ENCODE measurements at places on chromosomes 1 and 21.
A peak's percentile ranks its signal among the peaks of the same experiment; 100 is the strongest.

- no peaks in the 10 kb centered on the region for H3K4me1 ChIP-seq
- H3K36me3 ChIP-seq: no peaks in the 10 kb centered on the region
- H3K27me3 ChIP-seq: no peaks in the 10 kb centered on the region
- no peak overlapping the region for H3K4me3 ChIP-seq
- DNase-seq: no peak
- no peak overlapping the region for H3K27ac ChIP-seq
Observed at GRCh38 chr1:201355471-201355870, 22.0 kb downstream of the TNNT2 start.

DNA sequence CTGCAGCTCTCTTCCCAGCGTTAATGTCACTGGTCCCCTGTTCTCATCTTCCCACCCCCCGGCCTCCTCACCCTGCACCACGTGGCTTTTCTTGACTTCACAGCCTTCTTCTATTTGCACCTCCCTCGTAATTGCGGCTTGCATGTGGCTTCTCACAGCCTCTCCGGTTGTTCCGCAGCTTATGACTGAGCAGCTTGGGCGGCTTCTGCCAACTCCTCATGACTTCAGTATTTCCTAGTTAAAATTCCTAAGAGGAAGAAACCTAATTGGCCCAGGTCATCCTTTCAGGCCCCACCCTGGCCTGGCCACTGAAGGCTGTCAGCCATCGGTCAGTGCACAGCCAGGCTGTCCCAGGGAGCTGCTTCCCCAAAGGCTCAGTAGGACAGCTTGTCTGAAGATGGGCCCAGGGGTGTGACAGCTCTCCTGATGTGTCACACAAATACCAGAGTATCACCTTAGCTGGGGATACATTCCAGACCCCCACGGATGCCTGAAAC is 8.6 kb upstream of the RERE start:
- no peak overlapping the region for H3K27ac ChIP-seq
- H3K4me3 ChIP-seq: no peak overlapping the region
- H3K27me3 ChIP-seq: no peaks in the 10 kb centered on the region
- no peaks in the 10 kb centered on the region for H3K36me3 ChIP-seq
- DNase-seq: no peak

- peak overlapping the region; percentile 95 for H3K27ac ChIP-seq
- no peaks in the 10 kb centered on the region for H3K36me3 ChIP-seq
- no peaks in the 10 kb centered on the region for H3K27me3 ChIP-seq
- no peak for DNase-seq
- peak overlapping the region; percentile 67 for H3K4me3 ChIP-seq
Observed at GRCh38 chr1:170663404-170664092, 383 bp upstream of the PRRX1 start.

- no peaks in the 10 kb centered on the region for H3K36me3 ChIP-seq
- H3K4me1 ChIP-seq: no peaks in the 10 kb centered on the region
- H3K27me3 ChIP-seq: no peaks in the 10 kb centered on the region
- H3K4me3 ChIP-seq: peak within 1 kb of the TSS; percentile 59
- peak; percentile 61 for DNase-seq
Observed at GRCh38 chr1:233904633-233905415, at the start of gene SLC35F3. Gene SLC35F3, plus strand, starts transcription at chr1:233904676.

GRCh38 chr21:14688936-14689335 is 142.8 kb upstream of the SAMSN1 start:
- H3K27me3 ChIP-seq: no peaks in the 10 kb centered on the region
- DNase-seq: no peak
- no peaks in the 10 kb centered on the region for H3K4me1 ChIP-seq
- no peak overlapping the region for H3K4me3 ChIP-seq
- H3K36me3 ChIP-seq: no peaks in the 10 kb centered on the region
- no peak overlapping the region for H3K27ac ChIP-seq

DNA sequence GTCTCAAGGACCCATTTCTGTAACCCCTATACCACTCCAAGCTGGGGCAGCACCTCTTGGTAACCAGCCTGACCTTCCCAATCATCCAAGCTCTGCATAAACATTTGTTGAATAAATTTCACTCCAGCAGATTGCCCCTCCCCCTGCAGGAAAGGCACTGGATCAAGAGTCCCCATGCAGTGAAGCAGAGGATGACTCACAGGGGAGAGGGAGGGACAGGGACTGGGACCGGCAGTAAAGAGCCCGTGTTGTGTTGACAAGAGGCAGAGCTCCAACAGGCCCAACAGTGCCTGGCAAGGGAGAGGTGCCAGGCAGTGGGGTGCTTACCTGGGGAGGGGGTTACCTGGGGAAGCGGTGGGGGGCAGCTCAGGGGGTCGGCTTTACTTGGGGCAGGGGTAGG is 32.3 kb downstream of the SLC9A1 start:
- DNase-seq: no peak
- H3K36me3 ChIP-seq: no peaks in the 10 kb centered on the region
- H3K4me1 ChIP-seq: peaks cover 13% of the 10 kb centered on the region
- H3K27me3 ChIP-seq: no peaks in the 10 kb centered on the region
- H3K4me3 ChIP-seq: no peak overlapping the region
- H3K27ac ChIP-seq: no peak overlapping the region

GRCh38 chr1:198809247-198809646 is 170.4 kb downstream of the PTPRC start:
- H3K4me3 ChIP-seq: no peak overlapping the region
- H3K27me3 ChIP-seq: no peaks in the 10 kb centered on the region
- no peaks in the 10 kb centered on the region for H3K4me1 ChIP-seq
- no peak overlapping the region for H3K27ac ChIP-seq

All from testis (tissue), 5 donors.